Fibroblast of the aortic adventitia (primary cell): ENCODE measurements at places on chromosomes 1 and 21. TPM values are rescaled to one million over a fixed set of nuclear protein-coding genes. Genes with fewer than 3 reads are reported as not detected.

GRCh38 chr1:230105754-230106625, 39.0 kb downstream of the GALNT2 start:
- peak; percentile 88 for DNase-seq

GRCh38 chr1:38848071-38848470, 11.5 kb downstream of the RRAGC start:
- no peak for DNase-seq

GRCh38 chr1:46179138-46180081, 3.1 kb upstream of the P3R3URF start:
- peak; percentile 90 for DNase-seq

GRCh38 chr1:1340791-1341548, 8.2 kb downstream of the DVL1 start:
- DNase-seq, result no peak

CD84 gene
- total RNA-seq, result not detected in 2 replicates

PDE4B gene
- 2.3 and 8.7 TPM in 2 replicates for total RNA-seq
